ENCODE measurements at places on chromosomes 12 and 14.

GRCh38 chr14:42804141-42804540 is 1197.5 kb downstream of the LRFN5 start:
- no peak for DNase-seq

GRCh38 chr14:56358851-56359614 is 220.6 kb upstream of the TMEM260 start:
- no peak for DNase-seq

- no peak for DNase-seq
Observed at GRCh38 chr14:42710071-42710470, 1103.4 kb downstream of the LRFN5 start.

- no peak for DNase-seq
Observed at GRCh38 chr12:53599579-53599978, 26.6 kb downstream of the ATF7 start.

- DNase-seq, result no peak
Observed at GRCh38 chr12:113422886-113423669, 898 bp downstream of the SDSL start.

DNA sequence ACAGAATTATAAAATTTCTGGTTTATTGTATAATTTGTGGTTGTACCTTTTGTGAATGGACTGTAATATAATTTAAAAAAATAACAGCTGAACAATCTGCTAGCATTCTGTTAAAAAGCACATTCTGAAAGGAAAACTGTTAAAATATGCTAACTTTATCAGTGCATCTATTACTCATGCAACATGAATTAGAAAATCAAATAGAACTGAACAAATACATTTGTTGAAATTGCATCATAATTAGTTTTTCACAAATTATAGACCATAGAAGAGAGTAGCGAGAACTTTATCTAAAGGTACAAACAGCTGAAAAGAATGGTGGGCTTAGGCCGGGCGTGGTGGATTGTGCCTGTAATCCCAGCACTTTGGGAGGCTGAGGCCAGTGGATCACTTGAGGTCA is 33.0 kb downstream of the PTPN21 start:
- no peak for DNase-seq

DNA sequence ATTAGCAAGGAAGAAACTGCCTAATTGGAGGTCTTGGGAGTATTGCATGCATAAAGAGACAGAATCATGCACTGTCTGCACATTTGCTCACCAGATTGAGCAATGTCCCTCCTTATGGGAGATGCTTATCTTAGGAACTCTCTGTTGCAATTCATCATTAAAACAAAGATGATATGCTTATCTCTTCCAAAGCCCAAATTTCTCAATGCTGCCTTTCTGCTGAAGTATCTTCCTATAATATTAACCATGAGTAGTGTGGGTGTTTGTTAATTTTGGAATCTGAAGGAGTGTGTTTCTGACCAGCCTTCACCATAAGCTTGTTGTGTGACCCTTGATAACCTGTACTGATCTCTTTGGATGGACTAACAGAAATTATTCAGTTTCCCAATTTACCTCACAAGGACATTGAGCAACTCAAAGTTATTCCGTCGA is 1257.6 kb upstream of the FLRT2 start:
- DNase-seq, result no peak
